ENCODE measurements at places on chromosomes 4 and X.

- DNase-seq, result no peak
Observed at GRCh38 chr4:3775005-3775404, 8.8 kb downstream of the ADRA2C start.

GRCh38 chr4:41215155-41215554, 813 bp upstream of the APBB2 start:
- DNase-seq, result no peak

- DNase-seq, result no peak
Observed at GRCh38 chr4:69617083-69617694, 22.3 kb downstream of the UGT2A2 start.

DNA sequence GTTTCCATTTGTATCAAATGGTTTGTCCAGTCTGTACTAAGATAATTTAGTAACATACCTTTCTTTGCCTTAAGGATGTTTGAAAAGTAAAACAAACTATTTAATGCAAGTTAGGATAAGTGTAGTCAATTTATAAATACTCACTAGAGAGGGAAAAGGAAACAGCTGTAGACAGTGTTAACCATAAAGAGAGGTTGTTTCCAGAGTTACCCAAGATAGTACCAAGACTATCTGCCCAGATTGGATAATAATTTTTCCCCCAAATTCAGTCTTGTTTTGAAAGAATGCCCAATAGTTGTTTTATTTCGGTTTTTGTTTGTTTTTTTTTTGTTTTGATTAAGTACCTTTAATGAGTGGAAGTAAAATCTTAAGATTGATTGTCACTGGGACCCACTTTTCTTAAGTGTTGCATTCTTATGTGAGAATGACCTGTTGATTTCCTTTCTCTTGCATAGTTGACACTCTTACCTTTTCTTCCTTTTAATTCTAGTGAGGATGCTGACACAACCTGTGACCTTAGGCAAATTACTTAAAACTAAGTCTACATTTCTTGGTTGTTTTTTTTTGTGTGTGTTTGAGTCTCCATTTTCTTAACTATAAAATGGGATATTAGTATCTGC, 12.8 kb downstream of the AFF1 start:
- DNase-seq, result no peak

GRCh38 chr4:17063888-17064287, 165.4 kb upstream of the LDB2 start:
- no peak for DNase-seq

GRCh38 chr4:31045724-31046318, 325.7 kb downstream of the PCDH7 start:
- no peak for DNase-seq

DNA sequence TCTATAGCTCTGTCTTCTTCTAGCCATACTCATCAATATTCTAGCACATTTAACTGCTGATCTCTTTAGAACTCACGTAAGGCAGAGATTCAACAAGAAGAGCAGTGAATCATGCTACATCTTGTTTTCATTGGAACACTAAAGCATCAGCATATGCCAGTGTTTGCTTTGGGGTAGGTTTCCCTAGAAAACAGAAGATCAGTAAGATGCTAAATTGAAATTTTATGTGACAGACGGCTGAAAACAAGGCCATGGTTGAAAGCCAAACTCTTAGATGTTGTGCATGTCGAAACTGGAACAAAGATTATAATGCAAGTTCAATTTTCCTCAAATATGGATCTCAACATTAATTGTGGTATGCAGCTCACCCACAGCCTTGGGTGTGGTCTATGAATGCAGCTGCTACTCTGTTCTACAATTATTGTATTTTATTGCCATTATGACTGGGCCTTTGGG, 107.6 kb downstream of the PDLIM5 start:
- no peak for DNase-seq

DNA sequence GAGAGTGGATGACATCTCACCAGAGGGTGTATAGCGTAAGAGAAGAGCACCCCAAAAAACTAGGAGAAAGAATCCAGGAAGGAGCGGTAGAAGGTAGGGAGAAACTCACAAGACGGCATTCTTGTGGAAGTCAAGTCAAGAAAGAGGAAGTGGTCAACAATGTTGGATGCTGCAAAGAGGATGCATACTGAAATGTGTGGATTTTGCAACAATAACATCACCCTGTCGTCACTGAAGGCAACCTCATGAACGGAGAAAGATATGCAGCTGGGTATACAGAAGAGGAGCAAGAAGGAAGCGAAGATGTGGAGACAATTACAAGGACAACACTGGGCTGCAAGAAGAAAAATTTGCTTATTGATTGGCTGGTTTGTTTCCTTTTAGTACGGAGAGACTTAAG, 11.4 kb upstream of the TAPT1 start:
- DNase-seq, result no peak

GRCh38 chr4:85607624-85608023, 132.7 kb downstream of the ARHGAP24 start:
- DNase-seq, result no peak

GRCh38 chr4:114509340-114509739, 89.3 kb upstream of the UGT8 start:
- no peak for DNase-seq

- no peak for DNase-seq
Observed at GRCh38 chr4:55159851-55160250, 34.5 kb upstream of the KDR start.

DNA sequence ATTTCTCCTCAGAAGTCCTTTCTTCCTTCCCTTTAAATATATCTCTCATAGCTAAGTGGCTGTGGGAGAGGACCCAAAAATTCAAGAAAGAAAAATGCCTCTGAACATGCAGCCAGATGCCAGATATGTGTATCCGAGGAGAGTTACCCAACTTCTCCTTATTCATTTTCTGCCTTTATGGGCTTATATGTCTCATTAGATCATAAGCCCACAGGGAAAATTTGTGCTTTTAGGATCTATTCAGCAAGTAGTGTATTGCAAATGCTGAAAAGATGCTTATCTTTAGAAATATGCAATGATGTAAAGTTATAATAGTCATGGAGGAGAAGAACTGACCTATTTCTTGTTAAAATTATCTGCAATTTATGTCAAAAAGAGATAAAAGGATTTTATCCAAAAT, 371.8 kb upstream of the NOCT start:
- DNase-seq, result no peak

GRCh38 chr4:141638230-141638629, 1.8 kb downstream of the IL15 start:
- no peak for DNase-seq

- DNase-seq, result no peak
Observed at GRCh38 chr4:37561803-37562207, 124.4 kb downstream of the RELL1 start.

- DNase-seq, result no peak
Observed at GRCh38 chr4:165398570-165398969, 19.8 kb downstream of the CPE start.

- DNase-seq, result no peak
Observed at GRCh38 chr4:37430718-37431416, 186.3 kb downstream of the NWD2 start.

- no peak for DNase-seq
Observed at GRCh38 chr4:954211-955020, 19.0 kb downstream of the DGKQ start.

DNA sequence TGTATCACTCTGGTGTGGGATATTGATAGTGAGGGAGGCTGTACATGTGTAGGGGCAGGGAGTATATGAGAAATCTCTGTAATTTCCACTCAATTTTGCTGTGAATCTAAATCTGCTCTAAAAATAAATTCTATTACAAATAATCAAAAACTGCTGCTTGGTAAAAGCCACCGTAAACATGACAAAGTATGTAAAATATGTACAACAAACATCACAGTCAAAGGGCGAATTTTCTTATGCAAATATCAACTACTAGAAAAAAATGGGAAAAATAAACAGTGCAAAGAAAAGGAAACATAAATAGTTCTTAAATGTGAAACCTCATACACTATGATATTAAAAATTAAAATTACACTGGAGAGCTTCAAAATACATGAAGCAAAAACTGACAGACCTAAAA, 105.1 kb upstream of the DCLK2 start:
- DNase-seq, result no peak

GRCh38 chr4:173794662-173795061, 264.6 kb upstream of the HAND2 start:
- DNase-seq, result no peak

GRCh38 chrX:1558761-1559468, 21.9 kb upstream of the P2RY8 start:
- DNase-seq, result no peak

DNA sequence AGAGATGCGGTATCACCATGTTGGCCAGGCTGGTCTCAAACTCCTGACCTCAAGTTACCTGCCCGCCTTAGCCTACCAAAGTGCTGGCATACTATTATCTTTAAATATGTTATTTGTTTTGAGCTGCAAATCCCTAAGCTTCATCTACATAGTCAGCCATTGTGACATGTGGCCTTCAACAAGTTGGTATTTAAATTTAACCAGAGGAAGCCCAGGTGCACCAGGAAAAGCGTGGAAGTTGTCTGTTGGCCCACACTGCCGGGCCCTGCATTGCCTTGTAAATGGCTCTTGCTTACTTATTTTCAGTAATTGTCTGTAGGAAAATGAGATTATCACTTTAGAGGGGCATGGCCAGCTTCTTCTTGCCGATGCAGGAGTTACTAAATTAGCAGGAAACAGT, 6.0 kb downstream of the WWC2 start:
- no peak for DNase-seq

GRCh38 chrX:7261672-7262332, 113.8 kb upstream of the PUDP start:
- no peak for DNase-seq

GRCh38 chr4:1590244-1590643, 93.9 kb downstream of the FAM53A start:
- no peak for DNase-seq

DNA sequence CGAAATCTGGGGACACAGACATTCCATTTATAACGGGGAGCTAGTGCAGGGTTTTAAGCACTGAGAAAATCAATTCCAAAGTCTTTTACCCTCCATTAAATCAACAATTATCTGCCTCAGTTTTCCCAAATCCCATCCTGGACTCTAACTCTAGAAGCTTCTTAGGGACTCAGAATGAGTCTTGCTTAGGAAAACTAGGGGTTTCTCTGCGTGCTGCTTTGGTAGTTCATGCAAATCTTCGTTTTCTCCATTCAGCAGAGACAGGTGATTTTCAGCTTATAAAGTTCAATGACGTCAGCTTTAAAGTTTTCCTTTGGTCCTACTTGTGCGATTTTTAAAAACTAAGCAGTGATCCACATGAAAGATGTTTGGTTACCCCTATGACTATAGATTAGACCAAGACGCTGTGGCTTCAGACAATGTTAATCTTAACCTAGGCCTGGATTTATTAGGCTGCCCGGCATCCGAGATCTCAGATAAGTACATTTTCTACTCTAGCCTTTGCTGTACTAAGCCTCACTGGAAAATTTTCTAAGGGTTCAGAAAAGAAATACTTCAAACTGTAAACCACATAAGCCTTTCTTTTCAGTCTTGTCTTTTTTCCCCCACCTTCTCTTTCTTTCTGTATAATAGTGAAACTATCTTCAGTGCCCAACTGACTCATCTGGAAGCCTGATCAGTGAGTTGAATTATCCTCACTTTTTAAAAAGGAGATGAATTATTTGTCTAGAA, 121.4 kb upstream of the GATB start:
- no peak for DNase-seq

DNA sequence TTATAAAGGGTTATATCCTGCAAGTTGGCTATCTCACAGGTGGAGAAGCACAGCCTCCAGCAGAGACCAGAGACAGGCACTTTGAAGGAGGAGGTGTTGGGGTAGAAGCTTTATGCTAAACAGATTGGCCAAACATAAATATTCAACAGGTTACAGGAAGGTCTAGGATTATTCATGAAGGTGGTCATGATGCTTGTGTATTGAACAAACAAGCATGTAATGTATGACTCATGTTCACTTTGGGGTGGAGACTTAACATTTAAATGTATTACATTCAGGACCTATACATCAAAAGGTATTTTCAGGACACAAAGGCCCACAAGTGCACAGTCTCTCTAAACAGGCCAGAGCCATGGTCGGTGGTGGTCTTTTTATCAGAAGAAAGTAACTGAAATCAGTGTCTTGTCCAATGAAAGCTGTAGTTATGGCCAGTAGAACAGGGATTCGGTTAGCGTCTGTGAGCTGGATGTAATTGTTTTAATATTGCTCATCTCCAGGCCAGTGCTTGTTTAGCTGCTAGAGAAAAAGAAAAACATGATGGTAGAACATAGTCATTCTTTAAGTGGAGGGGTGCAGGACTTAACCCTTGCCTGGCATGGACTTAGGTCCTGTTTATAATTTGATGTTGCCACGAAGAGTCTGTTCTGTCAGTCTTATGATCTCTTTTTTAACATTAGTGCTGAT, 555.2 kb upstream of the PCDH10 start:
- no peak for DNase-seq

- DNase-seq, result no peak
Observed at GRCh38 chrX:2677764-2678163, 13.3 kb upstream of the CD99 start.

DNA sequence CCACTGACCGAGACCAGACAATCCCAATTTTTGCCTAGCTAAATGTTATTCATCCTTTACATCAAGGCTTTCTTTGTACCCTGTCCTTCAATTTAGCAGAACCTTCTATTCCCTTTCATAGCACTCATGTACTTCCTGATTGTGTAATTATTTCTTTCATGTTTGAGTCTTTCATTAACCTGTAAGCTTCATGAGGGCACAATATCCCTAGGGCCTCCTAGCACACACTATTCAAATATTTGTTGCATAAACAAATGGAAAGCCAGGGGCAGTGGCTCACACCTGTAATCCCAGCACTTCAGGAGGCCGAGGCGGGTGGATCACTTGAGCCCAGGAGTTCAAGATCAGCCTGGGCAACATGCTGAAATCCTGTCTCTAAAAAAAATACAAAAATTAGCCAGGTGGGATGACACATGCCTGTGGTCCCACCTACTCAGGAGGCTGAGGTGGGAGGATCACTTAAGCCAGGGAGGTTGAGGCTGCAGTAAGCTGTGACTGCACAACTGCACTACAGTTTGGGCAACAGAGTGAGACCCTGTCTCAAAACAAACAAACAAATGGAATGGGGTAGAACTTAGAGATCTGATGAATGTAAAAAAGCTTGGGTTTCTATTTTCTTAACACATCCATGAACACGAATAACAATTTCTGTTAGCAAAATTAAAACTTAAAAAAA, 59.0 kb downstream of the SAT1 start:
- DNase-seq, result no peak

DNA sequence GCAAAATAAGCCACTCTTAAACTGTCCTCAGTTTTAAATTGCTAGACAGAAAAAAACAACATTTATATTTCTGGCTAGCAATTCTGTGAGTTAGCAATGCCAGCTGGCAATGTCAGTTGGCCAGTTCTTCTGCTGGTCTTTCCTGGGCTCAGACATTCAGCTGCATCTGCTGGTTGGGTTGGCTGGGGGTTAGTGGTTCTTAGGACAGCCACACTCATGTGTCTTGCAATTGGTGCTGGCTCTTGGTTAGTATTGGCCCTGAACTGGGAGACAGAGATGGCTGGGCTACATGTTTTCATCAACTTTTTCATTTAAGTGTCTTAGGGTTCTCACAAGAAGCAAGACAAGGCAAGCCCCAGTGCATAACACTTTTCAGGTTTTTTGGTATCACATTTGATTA, 48.0 kb upstream of the PDLIM5 start:
- no peak for DNase-seq
